ENCODE measurements at places on chromosomes 4 and X.

GRCh38 chrX:118536687-118537461 is 41.3 kb downstream of the DOCK11 start:
- peak; percentile 45 for DNase-seq

- DNase-seq: no peak
These were observed 15.6 kb downstream of the LAMTOR3 start for GRCh38 chr4:99878604-99879003.

GRCh38 chr4:130573742-130574141 is 1477.8 kb downstream of the C4orf33 start:
- no peak for DNase-seq

GRCh38 chr4:100075056-100075455 is 115.2 kb downstream of the DDIT4L start:
- no peak for DNase-seq

- DNase-seq: no peak
These were observed 90.4 kb downstream of the PCDH19 start for GRCh38 chrX:100319716-100320115.

- no peak for DNase-seq
These were observed at the start of gene NR0B1 for GRCh38 chrX:30309139-30309571. NR0B1 (minus strand) TSS chrX:30309390; CDS start chrX:30309363, 27 bp downstream.

DNA sequence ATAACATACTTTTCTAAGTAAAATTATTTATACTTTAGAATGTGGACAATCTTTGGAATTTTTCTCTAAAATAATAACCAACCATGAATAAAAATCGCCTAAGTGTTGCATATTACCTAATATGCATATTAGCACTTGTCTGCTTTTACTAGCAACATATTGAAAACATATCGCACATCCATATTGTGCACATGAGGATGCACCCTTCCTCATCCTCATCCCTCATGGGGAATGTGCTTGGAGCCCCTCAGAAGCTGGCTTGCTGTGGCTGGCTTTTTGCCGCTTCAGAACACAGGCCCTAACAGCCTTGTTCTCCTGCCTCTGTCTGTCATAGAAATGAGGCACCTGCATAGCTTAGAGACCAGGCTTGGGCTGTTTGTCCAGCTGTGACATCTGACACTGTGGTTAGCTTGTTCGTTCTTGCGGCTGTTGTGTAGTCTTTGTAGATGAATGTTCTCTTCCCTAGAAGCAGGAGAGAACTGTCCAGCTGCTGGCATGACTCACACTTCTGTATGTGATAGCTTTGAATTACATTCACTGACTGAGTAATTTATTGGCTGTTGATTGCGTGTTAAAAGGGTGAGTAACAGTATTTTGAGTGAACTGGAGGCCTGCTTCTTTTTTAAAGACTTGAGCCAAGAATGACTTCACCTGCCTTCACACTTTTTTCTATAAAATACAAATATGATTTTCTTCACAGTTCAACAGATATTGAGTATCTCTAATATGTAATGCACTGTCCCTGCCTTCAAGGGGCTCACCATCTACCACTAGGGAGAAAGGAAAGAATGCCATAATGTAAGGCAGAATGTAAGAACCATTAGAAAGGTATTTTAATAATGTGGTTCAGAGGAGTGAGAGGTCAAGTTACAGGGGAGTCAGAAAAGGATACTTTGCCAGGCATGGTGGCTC is 81.9 kb downstream of the HMGB2 start:
- DNase-seq: no peak

- DNase-seq: no peak
These were observed 671.4 kb downstream of the ZNF674 start for GRCh38 chrX:45873781-45874180.

DNA sequence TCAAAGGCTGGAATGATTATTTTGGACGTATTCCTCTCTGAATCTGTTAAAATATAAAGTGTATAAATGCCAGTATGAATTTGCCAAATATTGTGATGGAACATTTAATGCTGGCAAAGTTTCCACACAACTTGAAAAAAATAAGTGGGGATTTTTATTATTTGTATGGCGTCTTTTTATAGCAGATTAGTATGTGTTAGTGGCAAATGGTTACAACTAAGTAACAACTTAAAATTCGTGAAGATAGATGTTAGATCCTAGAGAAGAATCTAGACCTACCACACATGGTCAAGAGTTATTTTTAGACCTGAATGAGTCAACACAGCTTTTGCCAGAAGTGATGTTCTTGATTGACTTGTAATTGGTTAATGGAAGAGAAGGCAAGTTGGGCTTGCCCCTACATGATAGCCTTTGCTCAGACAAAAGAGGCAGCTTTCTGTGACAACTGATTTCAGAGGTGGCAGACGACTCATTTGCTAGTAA is 4.8 kb downstream of the CPE start:
- no peak for DNase-seq

DNA sequence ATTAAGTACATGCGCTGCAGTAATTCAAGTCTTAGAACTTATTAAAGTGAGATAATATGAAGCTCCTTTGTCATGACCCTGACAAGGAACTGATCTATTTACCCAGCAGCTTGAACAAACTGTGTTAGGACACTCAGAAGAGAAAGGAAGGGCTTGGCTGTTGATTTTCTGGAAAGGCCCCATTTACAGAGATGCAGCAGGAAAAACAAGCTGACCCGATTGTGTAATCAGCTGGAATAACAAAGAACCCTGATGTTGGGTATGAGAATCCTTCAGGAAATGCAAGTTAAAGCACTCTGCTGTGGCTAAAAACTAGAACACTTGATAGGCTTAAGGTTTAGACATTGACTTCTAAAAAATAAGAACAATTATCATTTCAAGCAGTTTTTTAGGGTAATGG is 64.8 kb downstream of the TBC1D9 start:
- DNase-seq: no peak

GRCh38 chr4:6724421-6725111 is 8.6 kb downstream of the BLOC1S4 start:
- DNase-seq: no peak

GRCh38 chr4:42070463-42070862 is 80.1 kb downstream of the SLC30A9 start:
- no peak for DNase-seq

- DNase-seq: no peak
These were observed 3.5 kb downstream of the MTNR1A start for GRCh38 chr4:186551849-186552248.

DNA sequence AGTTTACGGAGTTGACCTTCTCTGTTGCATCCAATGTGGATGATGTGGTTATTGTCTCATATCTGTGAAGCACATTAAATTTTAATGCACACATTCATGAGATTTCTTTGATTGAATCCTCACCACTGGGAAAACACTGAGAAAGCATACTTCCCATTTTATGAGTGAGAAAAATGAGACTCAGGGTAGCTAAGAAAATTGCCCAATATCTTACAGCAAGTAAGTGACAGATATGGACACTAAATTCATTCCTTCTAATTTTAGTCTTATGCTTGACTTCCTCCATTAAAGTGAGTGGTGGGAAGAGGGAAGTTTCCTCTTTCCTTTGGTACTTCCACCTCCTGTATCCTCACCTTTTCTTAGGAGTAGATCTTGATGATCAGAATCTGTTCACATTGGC is 504.8 kb upstream of the BOD1L1 start:
- DNase-seq: no peak

DNA sequence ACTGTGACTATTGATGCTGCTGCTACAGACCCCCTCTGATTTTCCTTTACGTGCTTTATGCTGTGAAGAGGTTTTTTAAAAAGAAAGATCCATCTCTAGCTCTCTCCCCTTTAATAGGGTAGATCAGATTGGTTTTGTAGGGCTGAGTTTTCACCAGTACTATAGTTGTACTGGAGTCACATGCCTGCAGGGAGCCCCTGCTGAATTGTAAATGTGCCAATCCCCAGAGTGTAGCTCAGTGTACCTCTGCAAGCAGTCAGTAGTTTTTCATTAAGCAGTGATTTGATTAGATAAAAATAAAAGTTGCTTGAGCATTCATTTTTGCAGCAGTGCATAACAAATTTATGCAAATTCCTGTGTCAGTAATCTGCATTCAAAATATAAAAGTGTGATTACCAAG is 179.2 kb downstream of the IL1RAPL2 start:
- no peak for DNase-seq

- DNase-seq: no peak
These were observed 37.4 kb downstream of the CLOCK start for GRCh38 chr4:55509266-55509665.
